ENCODE measurements at places on chromosomes 4 and X. TPM values are rescaled to one million over a fixed set of nuclear protein-coding genes. Genes with fewer than 3 reads are reported as not detected.

The TASL gene
- 0.13 TPM for total RNA-seq

The PPEF1 gene
- 1.8 TPM for total RNA-seq

The C1QTNF7 gene
- 0.98 TPM for total RNA-seq

DNA sequence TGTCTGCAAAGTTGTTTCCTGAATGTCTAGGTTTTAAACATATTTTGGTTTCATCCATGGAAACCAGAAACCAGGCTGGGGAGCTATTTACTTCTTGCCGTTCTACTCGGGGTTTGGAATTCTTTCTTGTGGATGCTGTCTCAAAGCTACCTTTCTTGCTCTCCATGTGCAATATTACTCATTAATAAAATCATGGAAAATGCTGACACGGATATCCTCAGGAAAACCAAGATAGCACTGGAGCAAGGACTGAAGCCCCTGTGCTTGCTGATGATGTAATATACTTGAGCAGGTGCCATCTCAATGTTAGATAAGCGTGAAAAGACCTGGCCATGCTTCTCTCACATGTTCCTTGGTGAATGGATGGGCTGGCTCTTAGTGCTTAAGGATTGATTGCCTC is 41.5 kb upstream of the HPF1 start:
- DNase-seq: no peak

DNA sequence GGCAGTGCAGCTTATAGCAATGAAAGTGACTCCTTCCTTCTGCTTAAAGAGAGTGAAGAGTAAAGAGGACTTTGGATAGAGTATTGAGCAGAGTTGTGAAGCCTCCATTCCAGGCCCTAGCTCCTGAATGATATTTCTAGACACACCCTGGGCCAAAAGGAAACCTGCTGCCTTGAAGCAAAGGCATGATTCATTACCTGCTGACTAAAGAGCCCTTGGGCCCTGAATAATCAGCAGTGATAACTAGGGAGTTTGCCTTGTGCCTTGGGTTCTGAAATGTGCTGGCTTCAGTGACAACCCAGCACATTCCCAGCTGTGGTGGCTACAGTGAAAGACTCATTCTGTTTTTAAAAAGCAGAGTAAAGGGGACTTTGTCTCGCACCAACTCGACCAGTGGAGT is 49.2 kb downstream of the STPG2 start:
- DNase-seq: no peak

DNA sequence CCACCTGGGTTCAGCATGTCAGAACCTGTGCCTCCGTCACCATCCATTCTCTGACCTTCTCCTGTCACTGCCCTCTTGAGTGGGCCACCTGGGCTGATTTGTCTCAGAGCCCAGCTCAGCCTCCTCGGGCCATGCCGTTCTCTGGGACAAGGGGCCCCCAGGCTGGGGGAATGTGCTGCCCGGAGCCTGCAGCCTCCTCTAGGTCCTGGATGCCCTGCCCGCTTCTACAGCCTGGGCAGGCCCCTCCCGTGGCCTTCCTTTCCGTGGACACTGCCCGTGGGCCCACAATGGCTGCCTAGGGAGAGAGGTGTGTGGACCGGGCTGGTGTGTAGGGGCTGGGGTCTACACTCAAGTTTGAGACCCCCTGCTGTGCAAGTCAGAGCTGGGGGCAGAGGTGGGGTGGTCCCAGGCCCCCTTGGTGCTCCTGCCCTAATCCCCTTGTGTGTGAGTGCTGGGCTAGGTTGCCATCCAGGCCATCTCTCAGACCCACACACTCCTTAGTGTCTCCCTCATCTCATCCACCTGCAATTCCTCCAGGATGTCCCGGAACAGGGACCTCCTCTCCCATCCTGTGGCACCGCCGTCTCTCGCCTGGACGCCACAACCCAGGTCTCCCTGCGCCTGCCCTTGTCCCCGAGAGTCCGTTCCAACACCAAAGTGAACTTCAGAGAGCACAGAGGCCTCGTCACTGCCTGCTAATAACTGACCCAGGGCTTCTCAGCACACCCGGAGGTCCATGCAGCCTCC is 12.4 kb downstream of the PSAPL1 start:
- no peak for DNase-seq

GRCh38 chrX:32141841-32142240 is 1069.5 kb downstream of the DMD start:
- DNase-seq: no peak

GRCh38 chr4:185682236-185682635 is 129.8 kb downstream of the SORBS2 start:
- DNase-seq: no peak
